ENCODE measurements at places on chromosomes 1 and 21.

GRCh38 chr1:33256471-33257206, at the start of gene ZNF362:
Gene ZNF362 (plus strand): TSS chr1:33256492. CDS start chr1:33270575, 14,083 bp downstream.
- peak; percentile 76 for DNase-seq

DNA sequence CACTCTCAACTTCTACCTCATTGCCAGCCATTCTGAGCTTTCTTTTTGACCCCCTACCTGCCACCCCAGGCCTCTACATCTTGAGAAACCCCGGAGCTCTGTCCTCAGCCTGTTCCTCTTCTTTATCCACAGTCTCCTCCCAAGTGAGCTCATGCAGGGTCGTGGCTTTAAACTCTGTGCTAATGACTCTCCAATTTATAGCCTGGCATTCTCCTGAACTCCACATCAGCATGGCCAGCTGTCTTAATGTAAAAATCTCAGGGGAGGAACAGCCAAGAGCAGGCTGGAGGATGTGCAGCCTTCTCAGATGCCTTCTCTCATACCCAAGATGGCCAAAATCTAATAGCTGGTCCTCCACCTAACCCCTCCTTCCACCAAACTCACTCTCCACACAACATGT, 84.2 kb downstream of the CCDC185 start:
- no peak for DNase-seq

DNA sequence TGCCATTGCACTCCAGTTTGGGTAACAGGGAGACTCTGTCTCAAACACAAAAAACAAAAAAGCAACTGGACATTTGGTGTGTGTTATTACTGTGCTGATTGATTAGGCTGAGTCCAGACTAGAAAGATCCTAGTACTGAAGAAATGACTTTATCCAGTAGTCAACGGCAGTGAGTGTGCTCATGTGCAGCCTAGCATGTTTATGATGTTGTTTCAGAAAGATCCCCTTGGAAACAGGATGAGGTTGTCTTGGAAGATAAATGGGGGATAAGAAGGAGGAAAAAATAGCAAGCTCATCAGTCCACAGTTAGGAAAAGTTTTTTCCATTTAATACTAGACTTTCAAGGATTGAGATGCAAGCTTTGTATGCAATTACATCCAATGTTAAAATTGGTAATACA, 14.3 kb downstream of the RUSC1 start:
- no peak for DNase-seq

DNA sequence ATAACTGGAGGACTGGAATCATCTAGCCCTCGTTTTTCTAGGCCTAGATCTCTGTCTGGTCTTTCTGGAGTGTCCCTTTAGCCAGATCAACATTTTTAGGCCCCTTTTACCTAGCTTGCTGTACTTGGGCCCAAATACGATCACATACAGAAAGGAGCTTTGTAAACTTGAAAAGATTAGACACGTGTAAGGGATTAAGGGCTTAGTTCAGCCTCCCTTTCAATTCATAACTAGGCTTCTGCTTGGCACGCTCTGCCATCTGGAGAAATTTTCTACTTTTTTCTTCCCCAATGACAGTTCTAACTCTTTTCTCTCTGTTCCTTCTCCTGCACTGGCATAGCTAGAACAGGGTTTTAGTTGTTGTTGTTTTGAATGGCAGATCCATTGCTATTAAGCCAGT, 153.3 kb upstream of the BEND5 start:
- DNase-seq: no peak

DNA sequence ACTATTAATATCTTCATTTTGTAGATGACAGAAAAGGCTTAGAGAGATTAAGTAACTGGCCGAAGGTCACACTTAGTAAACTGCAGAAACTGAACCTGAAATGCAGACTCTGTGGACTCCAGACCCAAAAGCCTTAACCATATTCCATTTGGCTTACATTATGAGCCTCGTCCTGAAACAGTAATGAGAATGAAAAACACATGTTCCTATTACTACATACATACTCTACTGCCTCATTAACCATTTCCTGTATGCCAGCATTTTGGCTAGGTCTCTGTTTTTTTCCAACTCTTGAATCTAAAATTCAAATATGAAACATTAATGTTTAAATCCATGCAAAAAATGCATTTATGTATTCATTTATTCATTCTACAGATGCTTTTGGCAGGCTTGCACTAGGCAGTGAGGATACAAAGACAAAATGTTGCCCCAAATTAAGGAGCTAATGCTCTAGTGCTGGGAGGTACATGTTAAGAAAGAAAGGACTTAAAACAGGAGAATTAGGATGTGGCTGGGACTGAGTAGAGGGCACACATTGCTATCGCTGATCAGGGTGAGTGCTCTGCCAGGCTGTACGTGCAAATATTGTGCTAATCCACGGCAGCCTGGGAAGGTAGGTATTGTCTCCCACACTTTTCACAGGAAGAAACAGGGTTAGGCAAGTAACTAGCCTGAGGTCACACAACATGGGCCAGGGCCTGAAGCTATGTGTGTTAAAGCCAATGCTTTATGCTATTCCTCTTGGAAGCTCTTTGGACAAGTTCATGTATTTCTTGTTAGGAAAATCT, 14.0 kb downstream of the DEGS1 start:
- DNase-seq: no peak

Data from KBM-7 (cell line).